GM12864 (cell line): ENCODE measurements at places on chromosomes 12 and 14.

DNA sequence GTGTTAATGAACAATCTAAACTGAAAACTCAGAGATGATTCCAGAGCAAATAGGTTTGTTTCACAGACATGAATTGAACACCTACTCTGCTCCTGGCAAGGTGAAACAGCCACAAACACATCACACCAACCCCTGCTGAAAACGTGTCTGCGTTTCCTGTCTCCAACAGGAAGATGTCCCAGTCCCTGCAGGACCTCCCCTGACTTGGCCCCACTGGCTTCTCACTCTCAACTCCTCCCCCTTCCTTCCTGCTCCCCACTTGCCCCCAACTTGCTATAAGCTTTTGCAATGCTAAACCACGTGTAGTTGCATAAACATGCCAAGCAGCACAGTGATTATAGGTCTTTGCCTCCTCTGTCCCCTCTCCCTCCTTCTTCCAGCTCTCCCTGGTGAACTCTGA is 567.6 kb downstream of the BCL11B start:
- no peak for DNase-seq

DNA sequence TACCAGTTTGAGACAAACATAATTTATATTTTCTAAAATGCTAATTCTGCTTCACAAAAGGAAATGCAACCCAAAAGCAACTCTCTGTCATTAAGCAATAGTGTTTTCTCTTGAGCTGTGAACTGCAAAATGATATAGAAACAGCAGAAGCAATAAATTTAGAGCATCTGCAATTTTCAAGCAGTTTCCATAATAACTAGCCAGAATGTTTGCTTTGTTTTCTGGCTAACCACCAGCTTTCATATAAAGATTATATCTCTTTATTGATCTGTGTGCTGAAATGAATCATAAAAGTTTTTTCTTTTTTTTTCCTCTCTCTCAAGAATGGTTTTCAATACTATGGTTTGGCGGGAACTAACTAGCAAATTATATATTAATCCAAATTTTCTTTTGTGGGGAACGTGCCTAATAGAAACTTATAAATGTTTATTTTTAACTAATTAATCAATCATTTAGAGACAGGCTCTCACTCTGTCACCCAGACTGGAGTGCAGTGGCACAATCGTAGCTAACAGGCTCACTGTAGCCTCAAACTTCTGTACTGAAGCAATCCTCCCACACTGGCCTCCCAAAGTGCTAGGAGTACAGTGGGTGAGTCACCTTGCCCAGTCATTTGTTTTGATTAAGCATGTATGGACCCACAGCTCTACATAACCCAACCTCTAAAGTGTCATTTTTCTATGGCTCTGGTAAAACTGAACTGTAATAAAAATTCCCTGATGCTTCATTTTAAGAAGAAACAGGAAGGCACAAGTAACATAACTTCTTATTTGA is 830.1 kb upstream of the MGAT4C start:
- no peak for DNase-seq

DNA sequence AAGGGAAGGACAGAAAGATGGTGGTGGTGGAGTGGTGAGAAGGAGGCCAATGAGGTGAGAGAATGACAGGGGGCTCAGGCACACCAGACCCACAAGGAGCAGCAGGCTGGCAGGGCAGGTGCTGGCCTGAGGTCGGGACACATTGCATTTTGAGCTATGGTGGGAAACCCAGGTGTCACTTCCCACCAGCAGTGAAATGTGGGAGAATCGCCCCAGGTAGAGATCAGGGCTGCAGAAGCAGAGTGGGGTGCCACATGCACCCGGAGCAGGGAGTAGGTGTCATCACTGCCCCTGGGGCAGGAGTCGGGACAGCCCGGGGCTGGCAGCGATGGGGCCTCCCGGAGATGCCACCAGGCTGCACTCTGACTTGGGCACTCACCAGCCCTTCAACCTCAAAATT is 315.8 kb downstream of the BCL11B start:
- DNase-seq, result no peak

DNA sequence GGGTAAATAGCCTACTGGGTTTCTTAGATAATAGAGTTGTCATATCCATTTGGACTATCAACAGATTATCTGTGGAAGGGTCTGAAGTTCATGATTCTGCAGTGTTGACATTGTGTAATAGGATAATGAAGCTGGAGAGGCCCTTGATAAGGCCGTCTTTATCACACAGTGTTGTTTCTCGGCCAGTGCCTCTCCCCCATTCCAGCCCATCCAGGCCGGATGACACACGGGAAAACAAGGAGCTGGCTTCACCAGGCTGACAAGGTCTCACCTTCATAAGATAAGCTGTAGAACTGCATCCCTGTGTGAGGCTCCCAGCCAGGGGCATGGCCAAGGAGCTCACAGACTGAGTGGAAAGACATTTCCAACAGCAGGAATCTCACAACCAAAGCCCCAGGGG is 8.7 kb upstream of the EML1 start:
- no peak for DNase-seq

GRCh38 chr12:23127701-23128100 is 502.7 kb downstream of the ETNK1 start:
- DNase-seq, result no peak

DNA sequence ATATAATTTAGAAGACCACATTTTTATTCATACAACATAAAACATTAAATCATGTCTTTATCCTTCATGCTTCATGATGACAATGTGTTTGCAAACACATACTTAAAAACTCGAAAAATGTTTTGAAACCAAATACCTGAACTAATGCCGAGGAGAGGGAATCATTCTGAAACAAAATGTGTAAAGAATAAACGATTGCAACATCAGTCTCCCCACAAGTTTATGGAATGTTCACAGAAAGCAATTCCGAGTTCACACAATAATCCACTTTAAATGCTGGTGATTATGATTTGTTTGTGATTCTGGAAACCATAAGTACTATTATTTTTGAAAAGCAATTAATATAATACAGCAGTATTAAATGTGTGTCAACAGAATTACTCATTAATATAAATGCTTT is 84.5 kb upstream of the PDZRN4 start:
- no peak for DNase-seq

DNA sequence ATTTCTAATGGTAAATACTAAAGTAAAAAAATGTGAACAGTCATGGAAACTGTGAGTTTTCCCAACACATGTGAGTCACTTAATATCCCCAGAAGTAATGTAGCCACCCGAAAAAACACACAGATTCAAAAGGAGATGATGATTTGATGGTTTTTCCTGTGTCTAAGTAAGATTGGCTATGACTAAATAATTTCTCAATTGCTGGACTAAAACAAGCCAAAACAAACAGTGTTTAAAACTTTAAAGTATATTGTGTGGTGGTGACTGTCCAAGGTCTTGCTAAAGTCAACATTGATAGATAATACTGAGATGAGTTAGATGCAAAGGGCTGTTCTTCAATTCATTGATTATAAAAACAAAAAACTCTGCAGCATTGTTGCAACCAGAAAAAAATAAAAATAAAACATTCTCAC is 89.6 kb upstream of the SOX5 start:
- no peak for DNase-seq

DNA sequence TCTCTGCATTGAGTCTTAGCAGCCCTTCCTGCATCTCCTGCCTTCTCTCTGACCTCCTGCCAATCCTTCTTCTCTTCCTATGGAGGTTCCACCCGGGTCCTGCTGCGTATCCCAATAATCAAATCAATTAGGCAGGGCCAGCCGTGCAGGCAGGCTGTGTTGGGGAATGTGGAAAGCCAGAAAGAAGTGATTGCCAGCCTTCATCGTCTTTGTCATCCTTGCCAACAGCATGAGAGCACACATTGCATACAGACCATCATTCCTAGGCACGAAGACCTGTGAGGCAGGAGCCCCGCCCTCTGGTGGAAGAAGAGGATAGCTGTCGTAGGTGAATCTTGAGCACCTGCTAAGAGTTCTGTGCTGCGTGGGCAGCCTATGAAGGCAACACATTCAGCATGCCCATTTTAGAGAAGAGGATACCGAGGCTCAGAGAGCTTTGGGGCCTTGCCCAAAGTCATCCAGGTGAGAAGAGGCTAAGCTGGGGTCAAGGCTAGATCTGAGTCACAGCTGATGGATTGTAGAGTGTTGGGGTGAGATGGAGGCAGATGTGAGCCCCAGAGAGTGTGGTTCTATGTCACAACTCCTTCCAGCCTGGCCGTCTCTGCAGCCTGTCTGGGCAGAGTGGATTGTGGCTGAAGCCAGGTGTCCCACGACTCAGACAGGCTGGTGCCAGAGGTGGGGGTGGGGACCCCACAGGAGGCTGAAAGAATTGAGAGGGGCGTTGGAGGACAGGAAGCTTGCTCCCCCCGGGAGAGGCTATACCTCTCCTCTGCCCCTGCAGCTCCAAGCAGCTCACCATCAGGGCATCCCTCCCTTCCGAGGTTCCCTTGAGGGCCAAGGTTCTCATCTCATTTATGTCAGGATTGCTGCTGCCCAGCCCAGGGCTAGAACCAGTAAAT is 12.7 kb downstream of the C14orf132 start:
- DNase-seq, result no peak

DNA sequence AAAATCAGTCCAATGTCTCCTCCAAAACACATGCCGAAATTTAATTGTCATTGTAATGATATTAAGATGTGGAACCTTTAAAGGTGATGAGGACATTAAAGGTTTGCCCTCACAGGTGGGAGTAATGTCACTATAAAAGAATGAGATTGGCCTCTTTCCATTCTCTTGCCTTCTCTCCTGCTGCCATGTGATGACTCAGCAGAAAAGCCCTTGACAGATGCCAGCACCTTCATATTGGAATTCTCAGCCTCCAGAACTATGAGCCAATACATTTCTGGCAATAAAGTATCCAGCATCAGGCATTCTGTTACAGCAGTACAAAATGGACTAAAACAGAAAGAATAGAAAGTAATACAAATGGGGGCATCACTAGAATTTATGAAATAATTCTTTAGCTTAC is 609.7 kb downstream of the SLC16A7 start:
- DNase-seq, result no peak
